Mesothelial cell of epicardium (in vitro differentiated cells): ENCODE measurements at places on chromosomes 3 and 15. TPM values are rescaled to one million over a fixed set of nuclear protein-coding genes. Genes with fewer than 3 reads are reported as not detected.

Gene ISG20
- 1.7 to 3.4 TPM (median 1.9 TPM) in 3 replicates for total RNA-seq

DNA sequence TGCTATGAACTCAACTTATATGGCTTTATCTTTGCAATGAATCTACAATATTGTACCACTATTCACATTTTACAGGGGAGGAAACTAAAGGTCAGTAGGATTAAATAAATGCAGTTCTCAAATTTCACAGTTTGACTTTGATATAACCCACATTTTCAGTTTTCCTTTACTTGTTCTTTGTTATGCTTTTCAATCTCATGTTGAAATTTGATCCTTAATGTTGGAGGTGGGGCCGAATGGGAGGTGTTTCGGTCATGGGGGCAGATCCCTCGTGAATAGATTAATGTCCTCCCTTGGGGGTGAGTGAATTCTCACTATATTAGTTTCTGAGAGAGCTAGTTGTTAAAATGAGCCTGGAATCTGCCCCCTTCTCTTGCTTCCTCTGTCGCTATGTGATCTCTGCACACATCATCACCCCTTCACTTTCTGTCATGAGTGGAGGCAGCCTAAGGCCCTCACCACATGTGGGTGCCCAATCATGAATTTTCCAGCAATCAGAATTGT is 44.7 kb downstream of the CD200 start:
- DNase-seq, result no peak
- H3K4me1 ChIP-seq, result peaks cover 38% of the 10 kb centered on the region
- H3K27ac ChIP-seq, result peak overlapping the region; percentile 95
- no peak overlapping the region for H3K4me3 ChIP-seq
- H3K36me3 ChIP-seq, result no peaks in the 10 kb centered on the region
- no peaks in the 10 kb centered on the region for H3K27me3 ChIP-seq

- no peak overlapping the region for H3K4me3 ChIP-seq
- no peak overlapping the region for H3K27ac ChIP-seq
- no peaks in the 10 kb centered on the region for H3K36me3 ChIP-seq
- peak; percentile 9 for DNase-seq
Measured at GRCh38 chr3:13707456-13707855, 158.5 kb downstream of the FBLN2 start.

- no peak overlapping the region for H3K27ac ChIP-seq
- no peak overlapping the region for H3K4me3 ChIP-seq
- no peaks in the 10 kb centered on the region for H3K4me1 ChIP-seq
Measured at GRCh38 chr3:142354076-142354475, 93.8 kb downstream of the XRN1 start.

- DNase-seq, result no peak
- H3K27me3 ChIP-seq, result peaks cover 7% of the 10 kb centered on the region
- no peaks in the 10 kb centered on the region for H3K36me3 ChIP-seq
- no peak overlapping the region for H3K27ac ChIP-seq
- no peak overlapping the region for H3K4me3 ChIP-seq
- H3K4me1 ChIP-seq, result peaks cover 31% of the 10 kb centered on the region
Measured at GRCh38 chr3:147616998-147617619, 207.9 kb downstream of the ZIC1 start.

DNA sequence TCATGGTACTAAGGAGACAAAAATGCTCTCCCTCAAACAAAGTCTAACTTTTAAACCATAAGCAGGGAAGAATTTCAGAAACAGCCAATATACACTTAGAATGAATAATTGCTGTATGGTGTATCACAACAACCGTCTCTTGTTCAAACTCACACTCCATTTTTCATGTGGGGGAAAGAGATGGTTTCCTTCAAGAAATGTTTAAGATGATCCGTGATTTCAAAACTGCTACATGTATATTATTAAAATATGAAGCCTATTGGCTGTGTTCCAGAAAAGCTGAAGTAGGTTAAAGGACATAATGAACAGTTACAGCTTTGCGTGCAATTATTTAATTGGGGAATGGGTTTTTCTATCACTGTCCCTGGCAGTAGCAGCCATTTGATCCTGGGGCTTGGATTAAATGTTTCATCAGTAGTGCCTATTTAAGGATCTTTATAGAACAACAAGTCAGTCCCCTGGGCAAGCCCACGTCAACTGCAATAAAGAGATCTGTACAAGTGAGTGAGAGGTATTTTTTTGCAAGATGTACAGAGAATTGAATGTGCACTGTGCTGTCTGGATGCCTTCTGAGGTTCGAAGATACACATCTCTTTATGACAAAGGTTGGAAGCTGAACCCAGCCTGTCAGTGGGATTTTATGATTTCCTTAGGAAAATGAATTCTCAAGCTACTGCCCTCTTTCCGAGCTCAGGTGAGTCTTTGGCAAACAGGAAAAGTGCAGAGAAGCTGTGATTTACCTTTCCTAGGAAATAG is 337.2 kb upstream of the RARB start:
- peak overlapping the region; percentile 3 for H3K4me3 ChIP-seq
- peaks cover 64% of the 10 kb centered on the region for H3K4me1 ChIP-seq
- no peaks in the 10 kb centered on the region for H3K27me3 ChIP-seq
- H3K27ac ChIP-seq, result peak overlapping the region; percentile 67

DNA sequence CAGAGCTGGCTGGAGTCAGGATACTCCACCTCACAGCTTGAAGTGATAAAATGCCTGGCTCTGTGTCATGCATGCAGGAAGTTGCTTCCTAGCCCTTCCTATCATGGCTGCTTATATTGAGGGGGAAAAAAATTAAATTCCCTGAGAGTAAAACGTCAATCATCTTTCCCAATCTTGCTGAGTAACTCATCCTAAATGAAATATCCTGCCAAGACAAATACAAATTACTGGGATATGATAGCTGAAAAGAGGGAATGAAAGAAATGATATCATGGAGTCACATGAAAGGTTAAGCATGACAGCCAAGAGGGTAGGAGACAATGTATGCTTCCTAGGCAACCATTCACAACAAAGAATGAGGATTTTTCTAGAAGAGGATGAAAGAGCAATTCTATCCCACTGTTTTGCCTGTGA is 110.6 kb downstream of the ABI3BP start:
- H3K27me3 ChIP-seq, result peaks cover 21% of the 10 kb centered on the region
- H3K27ac ChIP-seq, result no peak overlapping the region
- DNase-seq, result no peak
- H3K36me3 ChIP-seq, result no peaks in the 10 kb centered on the region

Gene POLG
- 62.6 to 71.6 TPM (median 68.2 TPM) in 3 replicates for total RNA-seq

DNA sequence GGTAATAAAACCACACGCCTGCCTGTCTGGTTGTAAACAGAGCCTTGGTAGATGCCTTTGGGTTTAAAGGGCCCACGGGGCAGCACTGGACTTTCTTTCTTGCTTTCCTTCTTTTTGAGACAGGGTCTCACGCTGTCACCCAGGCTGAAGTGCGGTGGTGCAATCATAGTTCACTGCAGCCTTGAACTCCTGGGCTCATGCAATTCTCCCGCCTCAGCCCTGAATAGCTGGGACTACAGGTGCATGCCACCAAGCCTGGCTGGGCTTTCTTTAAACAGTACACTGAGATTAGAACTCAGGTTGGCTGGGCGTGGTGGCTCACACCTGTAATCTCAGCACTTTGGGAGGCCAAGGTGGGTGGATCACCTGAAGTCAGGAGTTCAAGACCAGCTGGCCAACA is 42.2 kb downstream of the POC1A start:
- no peaks in the 10 kb centered on the region for H3K27me3 ChIP-seq
- H3K4me3 ChIP-seq, result no peak overlapping the region
- H3K36me3 ChIP-seq, result peaks cover 1% of the 10 kb centered on the region
- H3K27ac ChIP-seq, result no peak overlapping the region
- H3K4me1 ChIP-seq, result peaks cover 31% of the 10 kb centered on the region

- DNase-seq, result no peak
- no peak overlapping the region for H3K27ac ChIP-seq
- H3K4me3 ChIP-seq, result no peak overlapping the region
Measured at GRCh38 chr3:31350307-31350706, 182.4 kb upstream of the STT3B start.
